ENCODE measurements at places on chromosomes 4 and X. TPM values are rescaled to one million over a fixed set of nuclear protein-coding genes. Genes with fewer than 3 reads are reported as not detected.

The TRIML2 gene
- not detected for total RNA-seq

The TRO gene
- total RNA-seq: 2.6 TPM

The NKX1-1 gene
- total RNA-seq: not detected

The MAGEA1 gene
- not detected for total RNA-seq

DNA sequence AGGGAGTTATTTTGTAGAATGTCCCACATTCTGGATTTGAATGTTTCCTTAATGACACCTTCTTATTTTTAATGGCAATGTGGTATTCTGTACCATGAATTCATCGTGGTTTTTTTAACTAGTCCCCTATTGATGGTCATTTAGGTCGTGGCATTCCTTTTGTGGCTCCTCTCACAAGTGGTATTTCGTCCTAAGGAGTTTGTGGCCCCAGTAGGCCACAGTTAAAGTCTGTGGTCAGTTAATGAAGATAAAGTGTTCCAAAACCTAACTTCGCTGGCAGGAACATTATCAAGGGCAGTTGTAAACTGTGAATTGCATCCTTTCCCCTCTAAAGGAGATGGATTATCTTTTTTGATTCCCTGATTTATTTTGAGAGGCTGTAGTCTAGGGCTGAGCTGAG is 133.2 kb downstream of the TMEM164 start:
- peaks cover 8% of the 10 kb centered on the region for H3K36me3 ChIP-seq
- H3K4me3 ChIP-seq: no peak overlapping the region
- no peaks in the 10 kb centered on the region for H3K27me3 ChIP-seq
- peaks cover 12% of the 10 kb centered on the region for H3K4me1 ChIP-seq
- H3K27ac ChIP-seq: no peak overlapping the region

- no peaks in the 10 kb centered on the region for H3K27me3 ChIP-seq
- no peak overlapping the region for H3K27ac ChIP-seq
- H3K4me1 ChIP-seq: no peaks in the 10 kb centered on the region
- no peak overlapping the region for H3K4me3 ChIP-seq
- DNase-seq: no peak
Observed at GRCh38 chr4:53307819-53308780, 57.8 kb downstream of the SCFD2 start.

Data from activated CD4-positive, alpha-beta T cell treated with anti-CD3 and anti-CD28 coated beads, Interleukin-2, amount 10 ng/mL, durations not matched to agents 24 days and 14 days (primary cell).